ENCODE measurements at places on chromosomes 5 and 9.

- no peak for DNase-seq
Measured at GRCh38 chr5:180171568-180172094, 37.4 kb downstream of the RASGEF1C start.

DNA sequence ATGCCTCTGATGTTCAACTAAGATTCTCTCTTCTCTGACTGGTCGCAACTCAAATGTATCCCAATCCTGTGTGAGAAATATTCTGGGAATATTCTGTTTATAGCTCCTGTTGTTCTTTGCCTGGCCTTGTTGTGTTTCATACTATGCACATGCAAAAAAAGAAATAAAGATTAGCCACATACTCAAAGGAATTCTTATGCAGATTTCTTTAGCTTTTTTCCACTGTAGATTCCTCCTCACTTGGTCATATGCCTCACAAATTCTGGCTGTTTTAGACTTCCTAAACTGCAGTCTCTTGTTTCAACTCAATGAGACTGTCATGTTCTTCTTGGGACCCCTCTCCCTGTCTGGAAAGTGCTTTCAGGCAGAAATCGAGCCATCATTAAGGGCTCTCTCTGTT is 217.5 kb upstream of the SH3GL2 start:
- DNase-seq, result no peak

DNA sequence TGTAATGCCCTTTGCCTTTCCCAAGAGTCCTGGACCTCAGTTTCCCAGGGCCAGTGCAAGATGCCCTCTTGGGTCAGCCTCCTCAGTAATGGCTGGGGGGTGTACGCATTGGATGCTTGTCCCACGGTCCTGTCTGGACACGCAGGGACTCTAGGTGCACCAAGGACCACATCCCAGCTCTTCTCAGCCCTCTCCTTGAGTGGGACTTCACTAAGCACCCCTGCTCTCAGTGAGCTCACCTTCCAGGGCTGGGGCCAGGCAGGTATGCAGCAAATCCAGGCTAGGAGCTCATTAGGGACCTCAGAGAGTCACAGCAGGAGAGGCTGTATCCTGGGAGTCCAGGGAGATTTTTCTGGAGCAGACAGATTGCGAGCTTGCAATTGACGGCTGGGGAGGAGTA is 59.8 kb downstream of the MACROH2A1 start:
- DNase-seq, result no peak

DNA sequence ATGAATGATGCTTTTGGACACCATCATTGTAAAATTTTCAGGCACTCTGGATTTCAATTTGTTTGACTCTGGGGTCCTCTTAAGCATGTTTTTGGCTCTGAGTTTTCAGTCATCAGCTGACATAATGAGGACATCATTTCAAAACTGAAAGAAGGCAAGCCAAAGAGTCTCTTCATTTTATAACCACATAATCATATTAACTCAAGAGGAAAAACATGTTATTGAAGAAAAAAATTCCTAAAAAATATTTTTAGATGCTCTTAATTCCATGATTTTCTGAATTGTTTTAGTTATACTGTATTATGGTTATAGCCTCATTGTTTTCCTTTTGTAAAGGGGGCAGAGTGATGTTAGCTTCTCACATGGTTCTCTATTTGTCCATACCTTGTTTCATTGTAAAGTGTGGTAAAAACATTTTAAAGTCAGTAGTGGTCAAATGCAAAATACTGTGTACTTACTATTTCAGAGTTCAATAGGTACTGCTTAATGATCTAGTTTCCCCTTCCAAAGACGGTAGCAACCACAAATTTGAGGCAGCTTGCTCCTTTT is 472.1 kb downstream of the DMRT2 start:
- no peak for DNase-seq

DNA sequence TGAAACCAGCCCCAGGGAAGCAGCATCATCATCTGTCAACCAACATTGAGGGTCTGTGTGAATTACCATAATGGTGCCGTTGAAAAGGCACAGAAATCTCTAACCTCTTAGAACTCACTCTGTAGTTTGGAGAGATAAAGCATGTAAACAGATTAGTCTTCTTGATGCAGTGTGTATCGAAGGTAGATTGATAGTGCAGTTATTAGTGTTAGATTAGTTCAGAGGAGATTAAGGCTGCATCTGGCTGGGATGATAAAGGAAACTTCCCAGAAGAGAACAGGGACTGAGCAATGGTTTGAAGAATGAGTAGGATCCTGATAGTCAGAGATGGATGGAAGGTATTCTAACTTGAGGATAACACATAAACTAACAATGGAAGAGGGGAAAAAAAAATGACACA is 651.5 kb downstream of the TLE1 start:
- DNase-seq, result no peak
